Ascending aorta (tissue), 2 donors: ENCODE measurements at places on chromosomes 4 and X. TPM values are rescaled to one million over a fixed set of nuclear protein-coding genes. Genes with fewer than 3 reads are reported as not detected.

DNA sequence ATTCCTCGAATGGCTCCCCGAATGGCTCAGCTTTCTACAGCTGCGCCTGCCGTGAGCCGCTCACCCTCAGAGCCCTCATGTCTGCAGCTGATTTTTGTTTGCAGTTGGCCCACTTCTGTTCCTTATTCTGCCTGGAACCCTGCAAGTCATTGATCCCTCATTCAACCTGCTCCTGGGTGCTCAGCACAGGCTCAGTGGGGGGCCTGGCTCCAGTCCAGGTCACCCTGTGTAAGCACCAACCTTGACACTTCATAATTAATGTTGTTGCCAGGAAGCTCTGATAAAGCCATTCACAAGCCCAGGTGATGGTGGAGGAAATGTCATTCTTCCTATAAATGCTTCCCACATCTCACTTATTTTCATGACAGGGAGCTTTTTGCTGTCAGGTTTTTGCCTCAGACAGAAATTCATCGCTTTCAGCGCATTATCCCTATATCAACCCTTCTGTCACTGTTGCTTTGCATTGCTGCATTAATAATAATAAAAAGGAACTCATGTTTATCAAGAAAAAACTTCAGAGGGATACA lies 85.7 kb downstream of the F11 start:
- H3K36me3 ChIP-seq = no peaks in the 10 kb centered on the region
- no peak for DNase-seq
- H3K4me3 ChIP-seq = no peak overlapping the region
- H3K27me3 ChIP-seq = no peaks in the 10 kb centered on the region

- DNase-seq = no peak
- H3K27me3 ChIP-seq = no peaks in the 10 kb centered on the region
- peaks cover 5% of the 10 kb centered on the region for H3K4me1 ChIP-seq
- H3K27ac ChIP-seq = peak overlapping the region; percentile 69
- no peaks in the 10 kb centered on the region for H3K36me3 ChIP-seq
Observed at GRCh38 chr4:153537493-153537960, 71.4 kb downstream of the TMEM131L start.

- no peaks in the 10 kb centered on the region for H3K4me1 ChIP-seq
- no peak overlapping the region for H3K4me3 ChIP-seq
- no peaks in the 10 kb centered on the region for H3K27me3 ChIP-seq
- no peak for DNase-seq
Observed at GRCh38 chr4:75058486-75058885, 125.6 kb downstream of the PARM1 start.

DNA sequence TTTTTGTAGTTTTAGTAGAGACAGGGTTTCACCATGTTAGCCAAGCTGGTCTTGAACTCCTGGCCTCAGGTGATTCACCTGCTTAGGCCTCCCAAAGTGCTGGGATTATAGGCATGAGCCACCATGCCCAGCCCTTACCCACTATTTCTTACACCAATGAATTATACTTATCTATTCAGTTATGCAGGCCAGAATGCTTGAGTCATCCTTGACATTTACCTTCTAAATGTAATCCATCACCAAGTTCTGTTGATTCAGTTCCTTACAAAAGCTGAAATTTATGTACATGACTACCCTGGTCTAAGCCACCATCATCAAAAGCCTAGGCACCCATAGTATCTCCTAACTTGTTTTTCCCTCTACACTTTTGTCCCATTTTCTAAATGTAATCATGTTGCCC lies 585.7 kb downstream of the IL15 start:
- no peaks in the 10 kb centered on the region for H3K36me3 ChIP-seq
- no peaks in the 10 kb centered on the region for H3K4me1 ChIP-seq
- H3K4me3 ChIP-seq = no peak overlapping the region
- H3K27ac ChIP-seq = no peak overlapping the region

DNA sequence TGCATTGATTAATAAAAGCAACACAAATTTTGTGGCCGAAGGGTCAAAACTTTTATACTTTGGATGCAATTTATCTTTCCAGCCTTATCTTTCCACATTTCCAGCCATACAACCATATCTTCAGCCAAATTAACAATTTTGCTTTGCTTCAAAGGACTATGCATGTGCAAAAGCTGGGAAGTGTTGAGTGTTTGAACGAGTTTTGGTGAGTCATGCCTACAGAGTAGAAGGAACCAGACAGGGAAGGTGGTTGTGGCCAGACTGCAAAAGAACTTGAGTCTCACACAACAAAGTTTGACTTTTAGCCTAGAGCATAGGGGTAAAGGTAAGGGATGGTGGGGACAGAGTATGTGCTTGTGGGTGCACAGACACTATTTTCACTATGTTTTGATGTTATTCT lies 53.0 kb upstream of the GABRA2 start:
- H3K27ac ChIP-seq = no peak overlapping the region
- H3K36me3 ChIP-seq = no peaks in the 10 kb centered on the region
- no peaks in the 10 kb centered on the region for H3K4me1 ChIP-seq
- no peak overlapping the region for H3K4me3 ChIP-seq
- DNase-seq = no peak
- no peaks in the 10 kb centered on the region for H3K27me3 ChIP-seq

Gene SFRP2
- 56.2 TPM for total RNA-seq

Gene LNX1
- total RNA-seq = 4.0 TPM
